ENCODE measurements at places on chromosomes 12 and 14.

GRCh38 chr12:80846952-80847351, 90.8 kb downstream of the LIN7A start:
- DNase-seq = no peak

GRCh38 chr12:116918464-116918863, 7.7 kb downstream of the FBXW8 start:
- DNase-seq = no peak

- no peak for DNase-seq
Observed at GRCh38 chr12:130826151-130826801, 12.8 kb downstream of the STX2 start.

GRCh38 chr12:56541631-56542030, 20.0 kb downstream of the RBMS2 start:
- no peak for DNase-seq

DNA sequence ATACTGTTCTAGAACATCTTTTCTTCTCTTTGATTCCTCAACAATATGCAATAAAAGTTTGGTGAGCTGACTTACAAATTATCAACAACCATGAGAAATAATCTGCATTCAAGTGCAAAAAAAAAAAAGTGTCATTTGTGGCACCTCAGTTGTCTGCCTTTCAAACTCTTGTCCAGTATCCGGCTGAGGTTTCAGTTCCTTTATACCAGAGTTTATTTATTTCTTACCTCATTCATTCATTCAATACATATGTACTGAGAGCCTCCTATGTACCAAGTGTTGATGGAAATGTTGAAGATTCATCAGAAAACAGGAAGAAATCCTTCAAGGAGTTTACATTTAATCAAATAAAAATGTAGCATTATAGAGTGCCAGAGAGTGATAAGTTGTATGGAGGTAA, 484.1 kb downstream of the RMST start:
- DNase-seq = no peak

DNA sequence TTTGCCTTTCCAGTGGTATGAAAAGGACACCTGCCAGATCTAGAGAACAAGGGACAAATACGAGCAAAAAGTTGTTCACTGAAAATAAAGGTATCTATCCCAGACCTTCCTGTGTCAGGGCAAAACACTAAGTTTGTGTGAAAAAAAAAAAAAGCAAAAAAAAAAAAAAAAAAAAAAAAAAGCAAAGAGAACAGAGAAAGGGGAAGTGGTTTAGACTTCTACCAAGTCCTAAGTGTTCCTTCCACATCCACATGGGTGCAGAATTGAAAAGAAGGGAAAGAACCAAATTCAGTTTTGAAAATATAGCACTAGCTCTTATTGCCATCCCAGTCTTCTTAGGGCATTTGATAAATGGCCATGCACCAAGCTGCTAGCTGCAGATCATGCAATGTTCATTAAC, 41.7 kb downstream of the ZCRB1 start:
- no peak for DNase-seq

DNA sequence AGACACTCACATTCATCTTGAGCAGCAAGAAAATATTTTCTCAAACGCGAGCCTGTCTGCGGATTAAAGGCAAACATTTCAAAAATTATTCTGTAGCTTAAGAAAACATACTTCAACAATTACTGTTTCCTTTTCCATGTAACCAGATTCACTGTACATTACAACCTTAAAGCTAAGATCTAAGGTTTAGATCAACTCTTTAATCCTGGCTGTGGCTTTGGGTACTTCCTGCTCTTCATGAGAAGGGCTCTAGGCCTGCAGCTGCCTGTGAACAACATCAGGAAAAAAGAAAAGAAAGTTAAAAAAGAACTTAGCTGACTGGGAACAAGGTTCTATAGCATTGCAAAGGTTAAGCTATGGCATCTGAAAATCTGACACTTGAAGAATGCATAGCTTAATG, 21.4 kb upstream of the PIWIL1 start:
- DNase-seq = no peak

- DNase-seq = peak; percentile 14
Observed at GRCh38 chr12:115440438-115440837, 756.5 kb upstream of the TBX3 start.

GRCh38 chr12:42887657-42888056, 298.1 kb upstream of the PRICKLE1 start:
- no peak for DNase-seq

DNA sequence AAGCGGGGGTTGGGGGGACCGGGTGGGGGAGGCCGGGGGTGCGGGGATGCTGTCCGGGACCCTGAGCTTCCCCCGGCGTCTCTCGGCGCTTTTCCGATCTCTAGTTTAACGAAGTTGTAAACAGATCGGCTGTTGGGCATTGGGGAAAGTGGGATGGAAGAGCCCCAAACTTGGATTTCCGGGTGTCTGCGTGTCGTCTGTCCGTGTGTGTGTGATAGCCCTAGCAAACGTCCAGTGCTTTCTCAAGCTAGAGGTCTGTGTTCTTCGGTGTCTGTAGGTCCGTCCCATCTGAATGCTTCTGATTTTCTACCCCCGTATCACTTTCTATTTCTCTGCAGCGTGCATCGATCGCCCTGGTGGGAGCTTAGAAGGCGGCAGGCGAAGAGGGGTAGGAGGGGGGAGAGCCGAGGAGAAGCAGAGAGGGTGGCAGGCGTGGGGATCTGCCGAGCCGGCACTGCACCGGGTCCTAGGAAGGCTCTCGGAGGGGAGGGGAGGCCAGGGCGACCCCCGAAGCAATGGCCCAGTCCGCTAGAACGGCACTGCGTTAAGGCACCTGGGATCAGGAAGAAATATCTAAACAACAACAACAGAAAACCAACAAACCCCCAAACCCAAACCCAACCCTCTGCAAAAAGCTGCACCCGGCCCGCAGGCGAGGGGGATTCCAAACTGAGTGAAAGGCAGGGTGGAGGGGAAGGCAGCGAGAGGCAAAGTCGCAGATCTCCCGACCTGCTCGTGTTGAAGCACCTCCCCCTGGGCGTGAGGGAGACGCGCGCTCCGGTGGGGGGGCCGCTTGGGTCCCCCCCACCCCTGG, 1.0 kb downstream of the KCNA1 start:
- no peak for DNase-seq

DNA sequence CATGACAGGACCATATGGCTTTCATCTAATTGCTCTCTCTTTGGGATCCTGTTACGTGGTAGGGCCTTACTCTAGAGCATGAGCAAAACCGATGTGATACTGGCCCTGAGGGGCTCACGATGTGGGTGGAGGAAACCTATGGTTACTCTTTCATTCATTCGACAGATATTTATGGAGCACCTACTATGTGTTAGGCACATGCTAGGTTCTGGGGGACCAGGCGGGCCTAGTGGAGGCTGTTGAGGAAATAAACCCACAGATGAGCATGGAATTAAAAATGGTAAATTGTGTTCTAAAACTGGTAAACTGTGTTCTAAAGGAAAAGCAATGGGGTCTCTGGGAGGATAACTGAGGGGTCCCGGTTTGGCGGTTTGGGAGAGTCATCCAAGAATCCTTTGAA, 14.8 kb downstream of the SH2B3 start:
- DNase-seq = no peak

GRCh38 chr14:94640721-94641631, 28.8 kb downstream of the SERPINA3 start:
- no peak for DNase-seq

- DNase-seq = no peak
Observed at GRCh38 chr12:78293059-78293686, 462.5 kb downstream of the NAV3 start.

DNA sequence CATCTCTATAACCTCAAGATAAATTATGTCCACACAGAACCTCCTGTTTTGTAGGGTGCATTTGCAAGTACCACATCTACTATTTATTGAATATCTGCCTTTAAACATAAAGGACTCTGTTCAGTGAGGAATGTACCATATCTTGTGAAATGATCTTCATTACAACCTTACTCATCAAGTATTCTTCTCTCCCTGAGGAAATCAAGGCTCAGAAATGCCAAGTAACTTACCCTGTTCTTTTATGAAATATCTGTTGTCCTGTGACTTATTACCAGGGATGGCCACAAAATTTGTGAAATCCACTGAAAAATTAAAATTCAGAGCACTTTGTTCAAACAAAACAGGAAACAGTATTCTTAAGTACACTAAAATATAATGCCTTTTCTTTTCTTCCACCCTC, 366.7 kb downstream of the GALC start:
- no peak for DNase-seq

DNA sequence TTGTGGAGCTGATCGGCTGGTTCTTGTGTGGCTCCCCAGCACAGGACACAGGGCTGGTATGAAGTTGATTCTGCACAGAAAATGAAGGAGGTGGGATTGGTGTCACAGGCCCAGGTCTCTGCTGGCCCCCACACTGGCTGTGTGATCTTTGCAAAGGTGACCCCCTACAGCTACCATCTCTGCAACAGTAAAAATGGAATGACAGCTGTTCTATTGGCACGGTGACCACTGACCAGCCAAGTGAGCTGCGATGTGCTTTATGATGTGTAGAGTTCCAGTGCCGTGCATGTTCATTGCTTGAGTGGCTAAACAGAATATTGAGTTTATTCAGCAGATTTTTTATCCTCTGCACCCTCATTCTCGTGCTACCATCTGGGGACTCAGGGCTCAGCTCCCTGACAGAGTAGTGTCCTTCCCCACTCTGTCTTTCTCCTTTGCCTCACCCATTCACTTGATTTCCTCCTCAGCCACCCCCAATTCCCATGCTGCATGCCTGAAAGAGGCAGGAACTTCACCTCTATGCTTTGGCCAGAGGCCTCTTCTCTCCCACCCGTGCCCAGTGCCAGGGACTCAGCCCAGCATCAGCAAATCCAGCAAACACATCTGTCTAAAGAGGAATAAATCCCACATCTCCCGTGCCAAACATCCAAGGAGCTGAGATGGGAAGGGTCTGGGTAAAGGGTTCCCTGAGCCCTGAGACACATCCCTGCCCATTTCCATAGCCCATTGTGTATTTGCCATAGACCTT, 21.2 kb downstream of the C14orf132 start:
- no peak for DNase-seq

GRCh38 chr14:64387232-64387781, 846 bp upstream of the MTHFD1 start:
- DNase-seq = no peak

GRCh38 chr12:127126260-127126628, 1140.7 kb upstream of the TMEM132C start:
- DNase-seq = no peak

Measured in AG04449 (cell line).